ENCODE measurements at places on chromosomes 4 and X.

GRCh38 chr4:82123934-82124333 lies 249.9 kb downstream of the HNRNPD start:
- no peak for DNase-seq

DNA sequence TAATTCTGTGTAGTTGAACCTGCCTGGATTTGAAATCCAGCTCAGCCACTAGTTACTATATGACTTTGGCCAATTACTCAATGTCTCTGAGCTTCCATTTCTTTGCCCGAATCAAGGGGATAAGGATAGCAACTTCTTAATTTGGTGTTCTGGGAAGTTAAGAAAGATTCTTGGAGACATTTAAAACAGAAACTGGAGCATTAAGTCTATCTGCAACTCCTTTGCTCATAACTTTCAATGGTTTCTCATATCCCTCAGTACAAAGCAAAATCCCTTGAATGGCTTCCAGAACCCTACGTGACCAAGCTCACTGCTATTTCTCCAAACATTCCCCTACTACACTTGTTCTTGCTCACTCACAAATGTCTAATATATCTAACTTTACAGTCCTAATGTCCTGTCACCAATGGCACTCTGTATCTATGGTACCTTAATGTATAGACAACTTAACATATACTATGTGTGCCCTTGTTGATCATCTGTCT lies 849.1 kb upstream of the SLIT2 start:
- no peak for DNase-seq

DNA sequence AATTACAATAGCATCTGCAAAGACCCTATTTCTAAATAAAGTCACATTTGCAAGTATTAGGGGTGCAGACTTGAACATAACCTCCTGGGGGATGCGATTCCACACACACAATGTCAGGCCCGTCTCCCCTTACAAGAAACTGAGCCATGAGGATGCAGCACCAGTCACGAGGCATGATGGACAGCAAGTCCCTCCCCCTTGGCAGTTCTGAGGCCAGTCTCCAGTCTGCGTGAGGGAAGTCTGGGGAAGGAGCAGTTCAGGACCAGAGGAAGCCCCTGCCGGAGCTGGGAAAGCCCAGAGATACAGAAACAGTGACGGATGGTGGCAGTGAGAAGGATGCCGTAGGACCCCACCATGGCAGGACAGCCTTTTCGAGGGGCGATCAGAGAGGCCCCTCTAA lies 9.4 kb downstream of the FAM53A start:
- no peak for DNase-seq

DNA sequence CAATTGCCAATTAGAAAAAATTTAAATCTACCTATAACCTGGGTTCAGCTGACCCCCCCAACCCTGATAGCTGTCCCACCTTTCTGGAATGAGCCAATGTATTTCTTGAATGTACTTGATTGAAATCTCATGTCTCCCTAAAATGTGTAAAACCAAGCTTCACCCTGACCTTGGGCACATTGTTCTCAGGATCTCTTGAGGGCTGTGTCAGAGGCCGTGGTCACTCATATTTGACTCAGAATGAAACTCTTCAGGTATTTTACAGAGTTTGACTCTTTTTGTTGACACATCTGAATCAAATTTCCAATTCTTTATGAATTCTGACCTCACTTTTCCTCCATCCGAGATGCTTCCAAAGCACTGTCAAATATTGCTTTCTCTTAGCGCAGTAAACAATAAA lies 115.3 kb upstream of the BEND4 start:
- no peak for DNase-seq

GRCh38 chr4:110668463-110669235 lies 45.8 kb upstream of the PITX2 start:
- no peak for DNase-seq
